ENCODE measurements at places on chromosomes 3 and 15.

- DNase-seq: no peak
Observed at GRCh38 chr3:184175981-184176376, 1.3 kb downstream of the AP2M1 start.

DNA sequence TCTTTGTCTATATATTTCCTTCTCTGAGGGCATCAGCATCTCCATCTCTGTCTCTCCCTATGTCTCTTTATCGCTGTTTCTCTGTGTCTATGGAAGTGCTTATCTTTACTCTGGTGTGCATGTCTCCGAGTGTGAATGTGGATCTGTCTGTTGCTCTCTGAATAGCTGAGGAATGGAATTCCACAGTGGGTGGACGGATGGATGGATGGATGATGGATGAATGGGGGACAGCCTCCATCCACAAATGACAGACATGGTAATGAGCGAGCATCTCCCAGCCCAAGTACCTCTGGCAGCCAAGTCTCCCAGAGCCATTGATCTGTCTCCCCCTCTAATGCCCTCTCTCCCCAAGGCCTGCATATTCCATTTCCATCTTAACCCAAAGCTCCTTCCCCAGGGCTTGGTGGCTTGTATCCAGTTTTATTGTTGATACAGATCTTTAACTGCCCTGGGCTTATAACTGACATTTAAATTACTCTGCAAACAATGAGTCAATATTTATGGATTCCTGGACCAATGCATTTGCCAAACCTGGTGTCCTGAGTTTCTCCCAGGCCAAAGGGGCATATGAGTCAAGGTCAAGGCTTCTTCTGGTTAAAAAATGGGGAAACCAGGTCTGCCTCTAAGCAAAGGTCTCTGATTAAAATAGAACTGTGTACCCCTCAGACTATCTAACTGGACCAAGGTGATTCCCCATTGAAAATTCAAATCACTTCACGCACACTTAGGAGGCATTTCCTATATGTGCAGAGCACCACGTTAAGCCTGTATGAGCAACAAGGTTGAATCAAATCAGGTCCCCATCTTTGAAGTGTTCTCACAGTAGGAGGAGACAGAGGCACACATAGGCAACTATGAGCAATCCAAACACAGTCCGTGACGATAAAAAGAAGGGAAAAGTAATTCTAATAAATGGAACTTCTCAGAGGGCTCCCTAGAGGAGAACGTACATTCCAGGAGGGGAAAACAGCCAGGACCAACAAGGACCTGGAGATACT lies 109.9 kb downstream of the TLE3 start:
- DNase-seq: no peak

DNA sequence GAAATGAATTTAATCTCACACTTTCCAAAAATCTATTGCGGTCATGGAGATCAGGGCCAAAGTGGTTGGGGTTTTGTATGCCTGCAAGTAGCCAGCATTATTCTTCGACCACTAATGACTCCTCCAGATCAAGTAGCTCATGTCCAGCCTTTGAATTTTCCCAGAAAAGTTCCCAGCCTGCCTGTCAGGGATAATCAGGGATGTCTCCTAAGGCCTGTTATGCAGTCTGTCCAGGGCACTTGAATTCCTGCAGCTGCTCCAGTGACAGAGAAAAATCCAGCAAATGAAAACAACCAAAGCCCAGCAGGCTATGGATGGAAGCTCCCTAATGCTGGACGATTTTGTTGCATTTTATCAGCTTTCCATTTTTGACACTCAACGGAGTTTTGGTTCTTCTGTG lies 215.4 kb downstream of the ADAMTSL3 start:
- DNase-seq: no peak

- DNase-seq: no peak
Observed at GRCh38 chr15:89095073-89095472, 6.8 kb downstream of the ABHD2 start.

- DNase-seq: no peak
Observed at GRCh38 chr3:153629148-153629547, 467.1 kb downstream of the RAP2B start.

Data from H9 (cell line).